Mucosa of descending colon (tissue), 3 donors: ENCODE measurements at places on chromosomes 11 and 22. TPM values are rescaled to one million over a fixed set of nuclear protein-coding genes. Genes with fewer than 3 reads are reported as not detected.

Gene PKP3
- 143 TPM for total RNA-seq

GRCh38 chr11:87281496-87281895 lies 243.8 kb downstream of the TMEM135 start:
- no peak for DNase-seq

Gene TYR
- total RNA-seq, result not detected

DNA sequence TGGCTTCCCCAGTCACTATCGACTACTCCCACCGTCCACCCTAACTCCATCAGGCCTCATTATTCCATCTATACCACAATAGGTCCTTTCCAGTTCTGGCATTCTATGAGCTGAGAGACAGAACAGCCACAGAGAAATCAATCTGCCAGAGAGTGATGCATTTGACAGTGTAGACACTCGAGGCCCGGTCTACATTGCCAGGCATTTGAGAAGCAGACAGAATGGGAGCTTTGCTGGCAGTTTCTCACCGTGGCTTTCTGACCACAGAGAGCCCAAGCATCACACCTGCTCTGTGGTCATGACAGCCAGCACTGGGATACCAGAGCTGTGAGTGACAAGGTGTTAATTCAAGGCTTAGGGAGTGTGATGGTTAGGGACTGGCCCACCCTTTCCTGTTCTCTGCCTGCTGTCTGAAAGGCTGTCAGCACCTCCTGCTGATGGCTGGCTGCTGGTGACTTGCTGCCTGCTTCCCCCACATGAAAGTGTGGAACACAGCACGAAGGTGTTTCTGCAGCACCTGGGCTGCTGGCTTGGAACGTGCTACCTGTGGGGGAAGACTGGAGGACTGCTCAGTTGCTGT lies 137.8 kb downstream of the KIRREL3 start:
- no peak for DNase-seq

GRCh38 chr11:128509621-128510389 lies 77.6 kb downstream of the ETS1 start:
- no peak for DNase-seq

- no peak for DNase-seq
Observed at GRCh38 chr11:24934733-24935439, 438.0 kb downstream of the LUZP2 start.

GRCh38 chr11:9144828-9145227 lies 53.4 kb upstream of the SCUBE2 start:
- DNase-seq, result no peak
